ENCODE measurements at places on chromosomes 2 and 18.

GRCh38 chr2:42296226-42296625, 64.8 kb downstream of the COX7A2L start:
- no peak for DNase-seq

GRCh38 chr18:53033128-53033527, 693.1 kb downstream of the DCC start:
- no peak for DNase-seq

- peak; percentile 41 for DNase-seq
These were observed 19.8 kb downstream of the TMEM185B start for GRCh38 chr2:120203251-120204021.

- DNase-seq = peak; percentile 14
These were observed 155.6 kb upstream of the XPO1 start for GRCh38 chr2:61693744-61694143.

DNA sequence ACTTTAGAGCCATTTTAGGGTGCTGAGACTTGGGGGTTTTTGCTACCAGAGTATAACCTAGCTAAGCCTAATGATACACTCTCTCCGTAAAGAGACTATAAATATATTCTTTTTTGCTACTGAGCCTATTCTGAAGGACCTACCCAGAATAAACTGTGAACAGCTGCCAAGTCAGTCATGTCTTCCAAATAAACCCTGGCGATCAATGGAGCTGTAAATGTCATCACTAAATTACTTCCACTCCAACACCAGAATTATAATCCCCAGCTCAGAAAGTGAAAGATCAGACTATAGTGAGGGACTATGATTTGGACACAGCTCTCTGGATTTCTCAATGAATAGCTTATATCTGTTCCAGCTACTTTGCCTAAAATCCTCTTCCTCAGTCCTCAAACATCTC, 178.9 kb downstream of the METTL4 start:
- DNase-seq = no peak

- DNase-seq = peak; percentile 41
These were observed 12.4 kb downstream of the LMAN2L start for GRCh38 chr2:96727431-96727830.

- DNase-seq = no peak
These were observed 835.9 kb downstream of the GALR1 start for GRCh38 chr18:78085241-78086185.

DNA sequence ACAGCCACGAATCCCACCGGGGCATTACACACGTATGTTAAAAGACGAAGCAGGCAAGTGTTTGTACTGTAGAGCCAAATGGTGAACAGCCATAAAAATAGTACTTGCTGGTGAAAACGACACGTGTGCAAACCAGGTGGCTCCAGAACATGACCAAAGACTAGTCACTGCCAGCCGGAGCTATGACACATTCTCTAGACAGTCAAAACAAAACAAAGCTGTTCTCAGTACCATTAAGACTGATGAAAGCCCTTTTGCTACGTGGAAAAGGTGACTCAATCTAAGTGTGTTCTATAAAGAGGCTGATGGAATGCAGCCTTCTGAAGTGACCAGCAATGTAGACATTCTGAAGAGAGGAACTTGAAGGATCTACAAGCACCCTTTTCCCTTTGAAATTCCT, 367.7 kb upstream of the NETO1 start:
- no peak for DNase-seq

GRCh38 chr2:96205888-96206287, 2.7 kb downstream of the STARD7 start:
- DNase-seq = no peak

- DNase-seq = no peak
These were observed 160.1 kb upstream of the BOD1L2 start for GRCh38 chr18:56986829-56987228.

DNA sequence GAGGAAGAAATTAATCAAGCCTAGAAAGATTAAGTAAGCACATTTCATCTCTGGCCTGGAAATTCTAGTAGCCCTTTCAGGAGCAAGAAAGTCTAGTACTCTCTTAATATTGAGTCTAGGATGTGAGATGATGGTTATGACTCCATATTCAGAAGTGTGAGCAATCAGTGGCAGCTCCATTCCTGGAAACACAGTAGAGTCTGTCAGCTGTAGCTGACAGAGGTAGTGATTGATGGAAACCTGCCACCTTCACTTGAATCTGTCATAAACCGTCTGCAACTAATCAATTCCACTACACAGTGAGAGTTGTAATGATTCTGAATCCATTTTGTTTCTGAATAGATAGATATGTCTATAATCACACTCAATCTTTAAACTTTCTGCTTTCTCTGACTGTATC, 635.1 kb downstream of the IRS1 start:
- DNase-seq = no peak

DNA sequence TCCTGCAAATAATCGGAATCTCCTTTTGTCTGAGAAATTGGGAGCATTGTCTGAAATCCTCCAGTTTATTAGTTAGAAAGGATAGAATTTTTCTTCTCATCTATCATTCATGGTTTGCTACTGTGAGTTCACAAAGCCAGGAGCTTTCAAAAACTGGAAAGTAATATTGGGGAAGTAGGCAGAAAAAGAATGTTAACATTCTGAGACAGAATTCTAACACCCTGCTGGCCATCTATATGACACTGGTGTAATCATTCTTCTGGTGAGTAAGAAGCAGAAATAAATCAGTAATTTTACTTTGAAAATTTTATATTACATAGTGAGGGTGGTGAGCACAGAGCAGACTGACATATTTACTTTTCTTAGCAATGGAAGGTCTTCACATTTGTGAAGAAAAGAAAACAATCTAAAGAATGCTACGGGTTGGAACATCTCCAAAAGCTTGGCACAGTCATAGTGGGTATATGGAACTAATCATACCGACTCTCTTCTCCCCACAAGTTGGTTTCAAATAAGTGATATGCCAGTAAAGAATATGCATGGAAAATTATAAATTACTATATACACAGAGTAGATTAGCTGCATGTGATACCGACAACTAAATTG, 344.9 kb downstream of the LPIN1 start:
- DNase-seq = no peak

GRCh38 chr2:171404261-171404660, 29.5 kb downstream of the METTL8 start:
- no peak for DNase-seq

DNA sequence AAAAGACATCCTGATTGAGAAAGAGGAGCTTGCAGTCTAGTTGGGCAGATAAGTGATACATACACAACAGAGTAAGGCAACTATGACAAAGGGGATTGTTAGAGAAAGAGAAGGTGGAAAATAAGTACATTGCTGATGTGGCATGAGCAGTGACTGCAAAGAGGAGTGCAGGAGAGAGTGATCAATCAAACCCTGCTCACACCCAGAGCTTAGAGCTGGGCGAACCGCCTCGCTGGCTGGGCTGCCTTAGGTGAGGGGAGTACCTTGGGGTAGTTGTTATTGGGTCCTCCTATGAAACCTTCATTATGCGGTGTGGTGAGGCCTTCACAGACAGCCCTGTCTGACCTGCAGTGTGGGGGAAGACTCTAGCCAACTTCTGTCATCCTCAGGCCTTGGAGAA, 161.7 kb downstream of the FHOD3 start:
- no peak for DNase-seq

DNA sequence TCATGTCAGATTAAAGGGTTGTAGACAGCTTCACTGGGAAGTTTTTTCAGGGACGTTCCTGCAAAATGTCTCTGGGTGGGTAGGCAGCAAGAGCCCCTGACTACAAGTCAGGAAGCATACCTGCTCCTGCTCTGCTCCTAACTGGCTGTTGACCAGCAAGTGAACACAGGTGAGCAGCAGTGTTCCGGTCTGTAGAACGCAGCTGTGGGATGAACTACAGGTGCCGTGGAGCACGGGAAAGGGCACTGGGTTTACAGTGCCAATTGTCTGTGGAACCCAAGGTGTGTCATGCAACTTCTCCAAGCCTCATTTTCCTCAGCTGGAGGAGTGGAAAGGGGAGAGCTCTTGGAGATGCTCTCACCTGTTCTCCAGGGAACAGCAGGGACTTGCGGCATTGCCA, 6.6 kb downstream of the ASB18 start:
- no peak for DNase-seq

DNA sequence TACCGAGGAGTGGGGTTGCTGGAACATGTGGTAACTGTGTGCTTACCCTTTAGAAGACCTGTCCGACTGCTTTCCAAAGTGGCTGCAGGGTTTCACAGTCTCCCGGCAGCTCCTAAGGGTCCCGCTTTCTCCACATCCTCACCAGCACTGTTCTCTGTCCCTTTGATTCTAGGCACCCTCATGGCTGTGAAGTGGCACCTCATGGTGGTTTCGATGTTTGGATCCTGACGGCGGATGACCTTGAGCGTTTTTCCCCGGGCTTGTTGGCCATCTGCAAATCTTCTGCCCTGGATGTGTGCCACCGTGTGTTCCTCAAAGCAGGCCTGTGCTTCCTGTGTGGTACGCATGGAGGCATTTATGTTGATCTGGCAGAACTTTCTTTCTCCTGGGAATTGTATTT, 292.5 kb upstream of the HDAC4 start:
- DNase-seq = no peak

DNA sequence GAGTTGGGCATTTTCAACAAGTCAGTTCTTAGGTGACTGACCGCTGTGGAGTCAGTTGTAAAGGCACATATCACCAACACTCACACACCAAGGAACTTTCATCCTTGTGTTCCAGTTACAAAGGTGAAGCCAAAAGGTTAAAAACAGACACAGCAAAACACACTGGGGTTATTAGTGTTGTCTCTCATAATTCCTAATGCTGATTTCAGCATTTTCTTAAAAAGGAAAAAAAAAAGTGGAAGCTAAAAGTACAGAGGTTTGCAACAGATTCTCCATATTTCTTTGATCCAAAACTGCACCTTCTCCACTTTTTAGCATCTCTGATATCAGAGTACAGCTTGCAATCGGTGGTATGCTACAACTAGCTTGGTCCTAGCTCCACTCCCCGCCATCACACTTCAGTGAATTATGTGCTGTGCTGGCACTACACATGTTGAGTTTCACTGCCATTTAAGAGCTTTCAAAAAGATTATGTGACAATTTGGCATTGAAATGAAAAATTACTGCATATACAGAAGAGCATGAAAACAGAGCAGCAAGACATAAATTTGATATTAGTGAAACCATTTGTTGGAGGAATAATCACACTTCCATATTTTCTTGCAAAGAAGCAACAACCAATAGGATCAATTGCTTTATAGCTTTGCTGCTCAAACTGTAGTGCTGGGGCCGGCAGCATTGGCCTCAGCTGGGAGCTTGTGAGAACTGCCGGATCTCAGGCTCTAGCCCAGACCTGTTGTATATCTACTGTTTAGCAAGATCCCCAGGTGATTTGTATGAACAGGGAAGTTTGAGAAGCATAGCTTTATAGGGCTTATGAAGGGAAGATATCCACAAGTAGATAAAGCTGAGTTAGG, 62.3 kb upstream of the DAPL1 start:
- DNase-seq = no peak

GRCh38 chr18:56770097-56770496, 118.9 kb downstream of the WDR7 start:
- no peak for DNase-seq

GRCh38 chr2:240392084-240392947, 43.1 kb upstream of the GPC1 start:
- DNase-seq = no peak

- no peak for DNase-seq
These were observed 3.4 kb upstream of the SP3 start for GRCh38 chr2:173968551-173968950.

- DNase-seq = no peak
These were observed 21.5 kb upstream of the CDKL4 start for GRCh38 chr2:39265315-39265714.

DNA sequence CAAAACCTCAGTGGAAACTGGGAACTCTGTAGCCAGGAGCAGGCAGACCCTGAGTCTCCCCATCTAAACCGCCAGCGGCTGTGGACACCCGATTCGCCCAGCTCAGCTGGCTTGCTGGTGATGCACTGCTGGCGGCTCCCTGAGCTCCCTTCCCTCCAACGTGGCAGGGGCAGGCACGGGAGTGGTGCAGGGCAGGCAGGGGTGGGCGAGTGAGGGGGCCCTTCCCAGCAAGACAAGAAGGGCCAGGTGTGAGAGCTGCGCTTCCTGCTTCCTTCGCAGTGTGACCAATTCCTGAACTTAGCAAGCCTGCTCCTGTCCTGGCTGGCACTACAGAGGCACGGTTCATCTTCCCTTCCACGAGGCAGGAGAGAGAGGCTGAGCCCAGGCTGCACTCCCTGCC, 12.3 kb upstream of the SEMA4C start:
- DNase-seq = no peak

DNA sequence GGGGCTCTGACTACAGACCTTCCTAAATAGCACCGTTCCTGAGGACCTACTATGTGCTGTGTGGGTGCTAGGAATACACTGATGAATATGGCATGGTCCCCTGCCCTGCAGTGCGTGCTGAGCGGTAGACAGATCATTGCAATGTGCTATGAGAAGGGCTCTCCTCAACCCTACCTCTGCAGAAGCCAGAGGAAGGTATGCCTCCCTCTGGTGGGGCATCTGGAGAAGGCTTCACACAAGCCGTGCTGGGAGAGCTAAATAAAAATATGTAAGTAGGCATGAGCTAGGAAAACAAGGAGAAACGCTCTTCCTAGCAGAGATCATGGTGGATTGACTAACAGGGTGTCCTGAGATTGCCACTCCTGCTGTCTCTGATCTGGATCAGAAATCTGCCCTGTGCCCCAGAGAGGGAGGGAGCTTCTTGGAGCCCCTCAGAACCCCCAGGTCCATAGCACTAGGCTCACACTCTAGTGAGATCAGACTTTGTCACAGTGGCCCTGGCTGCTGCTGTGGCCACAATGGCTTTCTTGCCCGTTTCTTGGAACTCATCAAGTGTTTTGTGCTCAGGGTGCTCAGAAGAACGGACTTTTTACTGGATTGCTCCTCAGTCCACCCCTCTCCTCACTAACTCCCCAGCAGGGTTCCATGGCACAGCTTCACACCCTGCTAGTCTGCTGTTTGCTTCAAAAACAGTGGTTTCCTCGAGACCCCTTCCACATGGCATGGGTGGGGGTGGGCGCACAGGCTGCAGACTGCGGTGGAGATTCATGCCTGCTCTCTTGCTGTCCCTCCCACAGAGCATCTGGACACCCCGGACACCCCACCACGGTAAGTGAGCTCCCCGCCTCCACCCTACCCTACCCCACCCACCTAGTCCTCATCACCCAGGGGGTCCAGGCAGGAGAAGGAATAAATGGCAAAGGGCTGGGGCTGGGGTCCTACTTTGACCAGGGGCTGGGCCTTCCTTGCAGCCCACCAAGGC, 14.2 kb downstream of the SIGLEC15 start:
- peak; percentile 49 for DNase-seq

GRCh38 chr18:52888014-52888413, 548.0 kb downstream of the DCC start:
- no peak for DNase-seq

Data from AML-193 (cell line).